ENCODE measurements at places on chromosomes 7 and 10.

DNA sequence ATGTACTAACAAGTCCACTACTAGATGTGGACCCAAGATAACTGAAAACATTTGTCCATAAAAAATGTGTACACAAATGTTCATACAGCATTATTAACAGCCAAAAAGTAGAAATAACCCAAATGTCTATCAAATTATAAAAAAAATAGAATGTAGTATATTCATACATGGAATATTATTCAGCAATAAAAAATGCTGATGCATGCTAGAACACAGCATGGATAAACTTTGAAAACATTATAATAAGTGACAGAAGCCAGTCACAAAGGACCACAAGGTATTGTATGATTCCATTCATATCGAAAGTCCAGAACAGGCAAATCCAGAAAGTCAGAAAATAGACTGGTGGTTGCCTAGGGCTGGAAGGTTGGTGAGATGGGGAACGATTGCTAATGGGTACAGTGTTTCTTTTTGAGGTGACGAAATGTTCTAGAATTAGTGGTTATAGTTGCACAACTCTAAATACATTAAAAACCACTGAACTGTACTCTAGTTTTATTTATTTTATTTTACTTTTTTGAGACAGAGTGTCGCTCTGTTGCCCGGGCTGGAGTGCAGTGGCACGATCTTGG lies 43.3 kb upstream of the ANLN start:
- no peak for DNase-seq

GRCh38 chr7:7746458-7746857 lies 28.1 kb upstream of the RPA3 start:
- DNase-seq: no peak

DNA sequence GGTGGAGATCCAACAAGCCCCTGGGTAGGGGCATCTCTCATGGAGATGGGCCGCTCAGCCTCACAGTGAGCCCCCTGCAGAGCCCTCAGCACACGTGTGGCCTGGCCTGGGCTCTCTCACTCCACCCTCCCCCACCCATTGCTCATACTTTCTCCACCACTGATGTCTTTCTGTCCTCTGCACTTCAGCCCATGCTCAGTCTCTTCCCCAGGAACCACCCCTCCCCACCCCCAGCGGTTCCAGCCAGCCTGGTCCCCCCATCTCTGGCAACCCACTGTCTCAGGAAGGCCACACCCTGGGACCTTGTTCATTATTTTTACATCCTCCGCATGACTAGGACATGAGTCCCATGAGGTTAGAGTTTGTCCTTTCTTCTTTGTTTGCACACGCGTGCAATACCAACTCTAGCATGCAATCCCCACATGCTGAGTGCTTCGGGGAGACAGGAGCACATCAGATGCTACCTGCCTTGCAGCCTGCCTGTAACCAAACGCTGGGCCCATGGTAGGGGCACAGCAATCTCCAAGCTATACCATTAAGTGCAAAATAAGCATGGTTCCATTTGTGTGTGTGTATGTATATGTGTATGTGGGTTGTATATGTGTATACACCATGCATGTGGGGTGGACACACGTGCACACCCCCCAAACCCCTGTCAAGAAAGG lies 408.4 kb upstream of the FOXK1 start:
- no peak for DNase-seq

DNA sequence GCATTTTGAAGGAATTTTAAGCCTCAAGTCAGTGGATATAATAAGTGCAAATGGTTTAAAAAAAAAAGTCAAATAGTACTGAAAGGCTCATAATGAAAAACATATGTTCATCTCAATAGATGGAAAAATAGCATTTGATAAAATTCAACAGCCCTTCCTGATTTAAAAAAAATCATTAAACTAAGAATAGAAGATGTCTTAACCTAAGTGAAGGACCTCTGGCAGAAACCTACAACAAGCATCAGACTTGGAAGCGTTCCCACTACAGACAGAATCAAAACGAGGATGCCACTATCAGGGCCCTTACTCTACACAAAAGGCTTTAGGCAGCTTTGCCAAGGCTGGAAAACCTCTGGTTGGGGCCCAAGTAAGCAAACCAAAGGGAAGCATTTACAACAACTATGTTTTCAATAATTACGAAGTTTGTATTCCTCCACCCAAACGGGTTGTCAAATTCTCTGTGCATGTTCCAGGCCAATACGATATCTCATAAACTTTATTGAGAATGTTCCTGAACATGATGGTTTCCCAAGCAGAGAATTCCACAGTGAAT lies 45.1 kb downstream of the CYTH3 start:
- no peak for DNase-seq

DNA sequence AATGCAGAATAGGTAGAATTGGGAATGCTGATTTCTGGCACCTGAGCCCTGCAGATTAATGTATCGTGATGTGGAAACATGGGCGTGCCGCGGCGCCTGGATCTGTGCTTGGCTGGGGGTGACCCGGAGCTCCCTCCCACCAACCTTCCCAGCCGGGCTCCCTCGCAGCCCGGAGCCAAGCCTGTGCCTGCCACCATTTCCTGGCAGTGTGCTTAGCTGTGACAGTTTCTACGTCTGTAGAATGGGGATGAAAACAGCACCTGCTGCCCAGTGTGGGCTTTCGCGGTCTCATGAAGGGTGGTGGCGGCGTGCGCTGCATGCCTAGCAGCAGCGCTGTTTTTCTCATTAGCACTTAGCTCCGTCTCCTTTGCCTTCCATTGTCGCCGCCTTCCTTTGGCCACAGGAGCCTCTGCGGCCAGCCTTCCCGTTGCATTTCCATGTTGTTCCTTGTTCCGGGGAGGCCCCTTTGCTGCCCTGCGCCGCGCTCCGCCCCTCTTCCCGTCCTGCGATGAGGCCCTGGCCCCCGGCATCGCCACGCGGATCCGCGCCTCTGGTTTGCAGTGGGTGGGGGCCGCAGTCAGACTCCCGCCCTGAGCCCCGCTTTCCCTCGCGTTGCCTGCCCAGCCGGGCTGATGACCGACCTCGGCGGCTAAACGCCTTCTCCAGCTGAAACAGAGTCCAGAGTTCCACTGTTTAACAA lies 84.2 kb downstream of the CUL1 start:
- DNase-seq: no peak

DNA sequence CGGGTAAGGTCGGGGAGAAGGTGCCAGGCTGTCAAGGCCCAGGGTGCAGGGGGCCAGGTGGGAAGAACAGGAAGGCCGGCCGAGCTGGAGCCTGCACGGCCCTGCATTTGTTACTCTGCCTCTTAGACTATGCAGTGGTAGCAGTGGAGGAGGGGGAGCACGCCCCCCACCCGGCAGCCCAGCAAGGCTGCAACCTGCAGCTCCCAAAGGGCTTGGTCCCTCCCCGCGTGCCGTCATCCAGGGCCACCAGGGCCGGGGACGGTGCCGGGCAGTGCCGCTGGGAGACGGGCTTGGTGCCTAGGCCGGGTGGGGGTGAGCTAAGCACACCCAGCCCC lies 7.0 kb upstream of the GPER1 start:
- DNase-seq: no peak

DNA sequence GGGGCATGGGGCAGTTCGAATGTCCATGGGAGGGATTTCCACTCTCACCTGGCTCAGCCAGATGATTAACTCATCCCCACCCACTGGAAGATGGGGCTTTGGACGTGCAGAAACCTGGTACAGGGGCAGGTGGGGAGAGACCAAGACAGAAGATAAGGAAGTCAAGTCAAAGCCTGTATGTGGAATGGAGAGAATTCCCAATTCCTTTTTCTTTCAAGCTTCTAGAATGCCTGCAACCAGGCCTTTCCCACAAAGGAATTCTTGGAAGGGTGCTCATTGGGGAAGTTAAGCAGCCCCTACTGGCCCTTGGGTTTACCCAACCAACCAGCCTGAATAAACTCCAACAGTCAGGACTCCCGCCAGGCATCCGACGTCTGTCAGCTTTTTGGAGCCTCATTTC lies 39.1 kb downstream of the CCM2 start:
- DNase-seq: no peak

GRCh38 chr7:1062296-1063294 lies 18.2 kb downstream of the GPR146 start:
- no peak for DNase-seq

DNA sequence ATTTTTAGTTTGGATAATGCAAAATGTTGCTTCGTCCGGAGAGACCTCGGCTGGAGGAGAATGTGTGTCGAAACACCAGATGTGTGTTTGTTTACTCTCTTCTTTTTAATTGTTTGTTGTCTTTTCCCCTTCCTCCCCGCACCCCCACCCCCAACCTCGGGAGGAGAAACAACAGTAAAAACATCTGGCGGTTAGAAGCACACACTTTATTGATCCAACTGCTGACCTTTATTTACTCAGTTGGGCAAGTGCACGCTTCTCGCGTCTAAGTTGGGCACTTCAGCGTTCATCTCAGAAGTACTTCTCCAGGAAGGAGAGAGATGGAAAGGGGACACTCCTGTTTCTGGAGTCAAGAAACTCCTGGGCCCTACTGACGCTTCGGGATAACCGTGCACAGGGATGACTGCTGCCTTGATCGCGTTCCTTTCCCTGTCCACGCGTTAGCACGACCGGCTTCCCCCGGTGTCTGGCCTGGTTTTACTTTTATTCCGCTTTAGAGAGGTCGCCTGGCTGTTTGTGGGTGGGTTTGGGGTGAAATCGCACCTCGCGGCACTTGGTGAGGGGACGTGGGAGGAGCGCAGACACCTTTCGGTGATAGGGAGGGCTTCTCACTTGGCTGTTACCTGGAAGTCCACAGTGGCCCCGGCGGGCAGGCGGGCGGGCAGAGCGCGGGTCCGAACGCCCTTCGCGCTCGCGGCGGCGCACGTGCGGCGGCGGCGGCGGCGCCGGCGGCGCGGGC lies 168.3 kb upstream of the PPP1R3A start:
- no peak for DNase-seq

- no peak for DNase-seq
Observed at GRCh38 chr7:3961857-3962503, 660.9 kb downstream of the SDK1 start.

- no peak for DNase-seq
Observed at GRCh38 chr10:77349226-77349625, 288.4 kb downstream of the KCNMA1 start.

DNA sequence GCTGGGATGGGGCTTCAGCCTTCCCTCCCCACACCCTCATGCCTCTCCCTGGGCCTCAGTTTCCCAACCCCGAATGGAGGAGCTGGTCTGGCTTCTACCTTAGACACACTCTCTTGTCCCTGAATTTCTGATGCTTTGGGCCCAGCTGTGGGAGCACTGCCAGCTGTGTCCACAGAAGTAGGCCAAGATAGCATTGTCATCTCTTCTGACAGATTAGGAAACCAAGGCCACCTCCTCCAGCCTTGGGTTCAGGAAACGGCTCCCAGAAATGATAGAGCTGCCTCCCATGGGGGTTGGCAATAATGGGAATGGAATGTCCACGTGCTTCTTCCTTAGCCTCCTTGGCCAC lies 1.3 kb downstream of the PPIF start:
- no peak for DNase-seq

All from T-helper 2 cell treated with Interferon-gamma antibody and Interleukin-4, amounts not matched to agents 5 μg/mL and 100 μg/mL, for 36 hours (primary cell).